CD14-positive monocyte (primary cell): ENCODE measurements at places on chromosomes 2 and 18.

- no peak for DNase-seq
These were observed 4.8 kb upstream of the CAPN14 start for GRCh38 chr2:31222071-31222470.

DNA sequence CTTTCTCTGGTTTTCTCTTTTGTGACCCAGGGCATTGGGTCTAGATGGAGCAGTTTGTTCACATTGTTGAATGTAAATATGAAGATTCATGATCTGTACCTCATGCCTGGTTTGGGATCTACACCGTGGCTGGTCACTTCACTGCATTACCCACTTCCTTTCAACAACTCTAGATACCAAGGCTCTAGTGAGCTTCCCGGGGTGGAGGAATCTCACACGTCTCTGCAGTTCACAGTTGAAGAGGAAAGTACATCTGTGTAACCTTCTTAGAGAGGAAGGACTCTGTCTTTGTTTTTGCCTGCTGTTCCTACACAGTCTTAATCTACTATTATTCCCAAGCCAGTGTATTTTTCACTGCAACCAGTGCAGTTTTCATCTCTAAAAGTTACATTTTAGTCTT is 574.8 kb downstream of the MBD2 start:
- DNase-seq: no peak

GRCh38 chr2:144469798-144470197 is 50.1 kb downstream of the ZEB2 start:
- DNase-seq: no peak

- DNase-seq: peak; percentile 24
These were observed 45.9 kb upstream of the REG3G start for GRCh38 chr2:78979380-78980151.

DNA sequence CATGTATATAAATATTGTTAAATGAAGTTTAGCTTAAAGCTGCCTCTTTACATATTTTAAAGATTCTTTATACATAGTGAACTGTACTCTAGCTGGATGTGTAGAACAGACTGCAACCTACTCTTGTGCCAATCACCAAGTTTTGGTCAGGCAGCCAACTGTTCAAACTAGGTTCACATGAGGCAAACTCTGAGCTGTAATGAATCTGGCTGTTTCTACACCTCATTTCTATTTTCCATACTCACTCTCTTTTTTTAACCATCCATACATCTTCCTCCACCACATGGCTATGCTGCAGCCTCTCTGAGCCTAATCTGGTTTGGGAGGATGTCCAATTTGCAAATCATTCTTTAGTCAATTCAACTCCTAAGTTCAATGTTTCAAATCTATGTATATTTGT is 974.8 kb downstream of the CNTNAP5 start:
- no peak for DNase-seq

DNA sequence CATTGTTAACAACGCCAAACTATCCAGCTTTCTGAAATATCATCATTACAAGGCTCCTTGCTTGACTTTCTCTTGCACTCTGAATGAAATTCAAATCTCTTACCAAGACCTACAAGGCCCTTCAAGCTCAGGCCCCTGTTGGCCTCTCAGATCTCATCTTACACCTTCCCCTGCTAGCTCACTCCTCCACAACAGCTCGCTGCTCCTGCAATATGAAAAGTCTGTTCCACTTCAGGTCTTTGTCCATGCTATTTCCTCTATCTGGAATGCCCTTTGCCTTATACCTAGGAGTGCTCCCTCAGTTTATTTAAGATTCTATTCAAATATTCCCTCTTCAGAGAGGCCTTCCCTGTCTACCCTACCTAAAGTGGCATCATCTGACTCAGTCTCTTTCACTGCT is 91.7 kb downstream of the SESTD1 start:
- DNase-seq: no peak

DNA sequence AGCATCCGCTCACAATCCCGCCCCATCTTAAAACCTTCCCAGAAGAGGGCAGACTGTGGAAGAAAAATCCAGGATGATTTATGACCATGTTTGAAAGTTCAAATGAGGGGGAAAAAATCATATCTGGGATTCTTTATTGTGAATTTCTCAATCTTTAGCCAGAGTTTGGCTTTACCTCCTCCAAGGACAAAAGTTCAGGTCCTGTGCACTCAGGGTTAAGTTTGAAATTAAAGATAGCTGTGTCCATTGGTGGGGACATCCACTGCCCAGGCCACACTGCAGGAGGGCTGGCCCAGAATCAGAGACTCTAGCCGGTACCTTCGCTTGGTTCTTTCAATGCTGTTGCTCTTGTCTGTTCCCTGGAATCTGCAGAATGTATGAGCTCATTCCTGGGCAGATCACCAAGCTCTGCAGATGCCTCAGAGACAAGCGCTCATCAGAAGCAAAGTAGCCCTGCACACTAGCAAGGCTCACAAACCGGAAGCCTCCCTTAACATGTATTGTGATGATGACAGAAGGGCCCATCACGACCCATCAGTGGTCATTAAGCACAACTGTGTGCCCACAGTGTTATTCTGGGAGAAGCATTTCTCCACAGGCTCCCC is 375.3 kb upstream of the KLHL29 start:
- no peak for DNase-seq

DNA sequence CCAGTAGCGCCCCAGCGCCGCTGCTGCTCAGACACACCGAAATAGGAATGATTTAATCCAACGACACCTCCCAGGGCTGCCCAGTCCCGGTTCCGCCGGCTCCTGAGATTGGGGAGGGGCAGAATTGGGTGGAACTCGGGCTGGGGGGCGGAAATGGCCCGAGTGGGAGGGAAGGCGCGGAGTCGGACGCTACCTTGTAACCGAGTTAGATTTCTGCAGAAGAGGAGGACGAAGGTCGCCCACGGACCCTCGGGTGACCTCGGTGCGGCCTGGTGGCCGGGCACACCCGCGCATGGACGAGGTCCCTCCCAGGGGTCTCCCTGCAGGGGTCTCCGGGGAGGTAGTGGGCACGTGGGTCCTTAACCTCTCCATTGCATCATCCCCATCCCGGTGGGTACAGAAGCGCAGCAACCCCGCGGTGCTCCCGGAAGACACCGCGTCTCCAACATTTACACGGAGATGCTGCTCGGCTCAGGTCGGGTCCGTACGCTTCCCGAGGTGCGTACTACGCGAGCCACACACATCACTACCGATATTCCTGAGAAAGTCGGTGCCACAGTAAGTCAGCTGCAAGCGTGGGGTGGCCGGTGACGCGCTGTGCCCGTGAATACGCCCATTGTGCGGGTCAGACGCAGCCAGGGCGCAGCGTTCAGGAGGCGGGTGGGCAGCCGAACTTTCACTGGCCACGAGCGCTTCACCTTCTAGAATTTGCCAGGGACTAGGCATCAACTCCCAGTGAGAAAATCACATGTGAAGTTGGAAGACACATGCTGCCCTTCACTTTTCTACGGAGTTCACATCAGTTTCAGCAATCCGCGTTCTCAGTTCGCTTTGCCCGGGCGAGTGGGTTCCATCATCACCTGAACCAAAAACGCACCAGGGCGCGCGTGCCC is 3.0 kb downstream of the ZNF516 start:
- DNase-seq: no peak

DNA sequence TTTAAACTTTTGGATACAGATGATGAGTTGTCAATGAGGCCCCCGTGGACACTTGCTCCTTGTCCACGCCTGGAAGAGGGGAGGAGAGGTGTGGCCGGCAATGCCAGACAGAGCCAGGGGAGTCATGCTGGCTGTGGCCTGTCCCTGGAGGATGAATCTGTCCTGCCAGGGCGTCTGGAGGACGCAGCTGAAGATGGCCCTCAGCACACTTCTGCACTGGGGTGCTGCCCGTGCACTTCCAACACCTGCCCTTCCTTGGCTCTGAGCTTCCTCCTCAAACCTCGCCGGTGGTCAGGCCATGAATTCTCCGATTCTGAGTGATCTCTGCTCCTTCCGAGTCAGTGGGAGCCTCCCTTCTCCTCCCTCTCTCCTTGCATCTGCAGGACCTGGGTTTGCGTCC is 56.4 kb downstream of the KCNF1 start:
- no peak for DNase-seq

- DNase-seq: no peak
These were observed 118.4 kb upstream of the TMEM18 start for GRCh38 chr2:795531-796041.

- no peak for DNase-seq
These were observed 33.0 kb upstream of the ARL5A start for GRCh38 chr2:151861174-151861573.
